ENCODE measurements at places on chromosomes 7 and 10.

DNA sequence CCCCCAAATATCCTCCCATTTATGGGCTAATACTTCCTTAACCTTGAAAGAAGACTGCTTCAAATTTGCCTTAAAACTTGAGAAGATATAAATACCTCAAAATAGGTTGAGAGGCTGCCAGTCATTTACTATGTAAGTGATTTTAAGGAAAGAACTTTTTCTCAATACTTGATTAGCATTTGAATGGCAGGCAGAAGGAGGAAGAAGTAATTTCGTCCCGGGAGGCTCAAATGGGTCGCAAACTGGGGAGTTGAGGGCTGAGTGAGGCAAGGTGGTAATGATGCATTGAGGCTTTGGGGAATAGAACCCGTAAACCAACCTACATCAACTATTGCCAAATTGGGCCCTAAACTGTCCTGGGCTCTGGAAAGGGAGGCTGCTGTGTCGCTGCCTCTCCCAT is 11.1 kb downstream of the CAMK1D start:
- no peak for DNase-seq

DNA sequence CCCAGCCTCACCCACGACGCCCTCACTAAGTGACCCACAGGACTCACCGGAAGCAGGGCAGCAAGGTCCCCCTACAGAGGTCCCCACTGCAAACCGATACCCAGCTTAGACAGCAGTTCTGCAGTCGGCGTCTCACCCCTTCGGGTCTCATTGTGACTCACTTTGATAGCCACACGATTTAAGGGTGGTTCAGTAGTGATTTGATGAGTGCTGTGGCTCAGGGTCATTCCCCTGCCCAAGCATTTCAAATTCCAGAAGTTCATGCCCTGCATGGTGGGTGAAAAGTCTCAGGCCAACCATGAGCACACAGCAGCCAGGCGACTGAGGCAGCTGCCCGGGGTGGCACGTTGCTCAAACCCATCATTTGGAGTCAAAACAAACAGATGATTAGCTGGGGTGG is 93.2 kb downstream of the EGFR start:
- DNase-seq, result no peak

GRCh38 chr7:95246831-95247370 is 77.4 kb downstream of the PON1 start:
- peak; percentile 96 for DNase-seq

DNA sequence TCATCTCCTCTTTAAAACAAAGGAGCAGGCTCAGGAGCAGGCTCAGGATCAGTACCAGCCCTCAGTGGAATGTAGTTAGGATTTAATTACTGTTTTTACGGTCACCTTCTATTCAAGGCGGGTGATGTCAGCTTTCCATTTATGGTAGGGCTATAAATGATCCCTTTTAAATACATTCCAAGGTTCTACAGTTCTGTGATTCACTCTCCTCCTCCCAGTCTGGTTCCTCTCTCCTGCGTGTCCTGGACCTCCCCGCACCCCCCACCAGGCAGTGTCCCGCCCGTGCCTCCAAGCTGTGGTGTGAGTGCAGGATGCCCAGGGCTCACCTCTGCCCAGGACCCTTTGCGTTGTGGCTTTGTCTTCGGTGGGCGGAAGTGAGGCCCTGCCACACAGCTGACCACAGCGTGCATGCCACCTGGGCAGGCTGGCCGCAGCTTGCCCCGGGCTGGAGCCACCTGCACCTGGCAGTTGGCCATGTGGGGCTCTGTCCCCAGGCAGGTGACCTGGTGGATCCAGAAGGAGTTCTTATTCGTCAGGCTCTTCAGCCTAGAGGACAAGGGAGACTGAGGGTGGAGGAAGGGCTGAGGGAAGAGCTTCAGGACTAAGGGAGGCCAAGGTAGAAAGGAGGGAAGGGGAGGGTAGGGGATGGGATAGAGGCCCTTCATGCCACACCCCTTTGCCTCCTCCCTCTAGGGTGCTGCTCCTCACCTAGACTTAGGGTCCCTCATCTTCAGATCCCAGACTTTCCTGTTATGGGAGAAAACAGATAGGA is 9.1 kb downstream of the LOXL4 start:
- DNase-seq, result no peak

Measured in NCI-H1092 treated with DMSO at 0.1 percent for 48 hours (cell line).